ENCODE measurements at places on chromosomes 4 and X.

DNA sequence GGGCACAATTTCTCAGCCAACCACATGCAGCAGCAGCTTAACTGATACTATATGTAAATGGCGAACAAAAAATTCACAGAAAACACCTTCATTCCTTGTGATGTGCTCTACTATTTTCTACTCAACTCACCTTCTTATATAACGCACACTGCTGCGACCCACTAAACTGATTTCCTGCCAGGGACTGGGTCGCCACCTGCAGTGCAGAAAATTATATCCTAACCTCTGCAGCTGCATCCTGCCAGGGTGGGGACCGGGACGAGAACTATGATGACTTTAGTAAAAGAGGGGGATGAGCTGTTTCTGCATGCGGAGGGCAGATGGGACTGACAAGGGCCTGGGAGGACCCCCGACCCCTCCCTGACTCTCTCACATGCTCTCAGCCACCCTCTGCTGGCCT lies 27.4 kb downstream of the ABLIM2 start:
- DNase-seq = no peak

DNA sequence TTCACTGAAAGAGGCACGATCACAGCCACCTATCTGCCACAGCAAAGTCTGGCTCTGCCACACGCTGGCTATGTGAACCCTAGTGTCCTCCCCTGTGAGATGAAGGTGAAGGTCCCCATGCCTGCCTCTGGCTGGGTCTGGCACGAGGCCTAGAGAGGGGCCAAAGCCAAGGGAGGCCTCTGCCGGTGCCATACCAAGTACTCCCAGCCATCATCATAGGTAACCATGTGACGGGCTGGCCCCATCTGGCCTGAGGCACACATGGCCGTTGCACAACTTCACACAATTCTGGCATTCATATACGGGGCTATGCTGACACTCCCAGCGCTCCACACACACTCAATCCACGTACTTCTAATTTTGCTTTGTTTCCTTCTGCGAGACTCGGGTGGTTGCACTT lies 15.3 kb downstream of the NOP14 start:
- DNase-seq = no peak

- DNase-seq = peak; percentile 27
Measured at GRCh38 chrX:138745196-138745595, 33.7 kb upstream of the FGF13 start.

DNA sequence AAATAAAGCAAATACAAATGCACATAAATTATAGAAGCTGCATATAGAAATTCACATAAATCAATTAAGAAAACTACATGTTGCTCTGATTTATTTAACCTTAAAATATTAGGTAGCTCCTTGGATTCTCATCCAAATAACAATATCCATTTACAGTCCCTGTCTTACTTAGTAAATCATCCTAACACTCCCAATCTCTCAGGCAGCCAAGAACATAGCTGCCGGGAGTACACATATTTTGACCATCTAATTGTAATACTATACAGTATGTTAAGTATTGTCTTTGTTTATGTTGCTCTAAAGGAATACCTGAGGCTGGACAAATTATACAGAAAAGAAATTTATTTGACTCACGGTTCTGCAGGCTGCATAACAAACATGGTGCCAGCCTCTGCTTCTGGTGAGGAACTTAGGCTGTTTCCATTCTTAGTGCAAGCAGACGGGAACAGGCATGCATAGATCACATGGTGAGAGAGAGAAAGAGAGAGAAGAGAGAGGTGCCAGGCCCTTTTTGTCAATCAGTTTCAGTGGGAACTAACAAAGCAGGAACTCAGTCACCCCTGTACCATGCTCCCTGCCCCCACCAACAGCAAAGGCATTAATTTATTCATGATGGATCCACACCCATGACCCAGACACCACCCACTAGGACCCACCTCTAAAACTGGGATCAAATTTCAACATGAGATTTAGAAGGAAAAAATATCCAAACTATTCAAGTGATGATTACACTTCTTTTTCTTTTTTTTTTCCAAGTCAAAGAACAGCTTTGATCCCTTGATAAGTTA lies 614.8 kb upstream of the TECRL start:
- DNase-seq = no peak

DNA sequence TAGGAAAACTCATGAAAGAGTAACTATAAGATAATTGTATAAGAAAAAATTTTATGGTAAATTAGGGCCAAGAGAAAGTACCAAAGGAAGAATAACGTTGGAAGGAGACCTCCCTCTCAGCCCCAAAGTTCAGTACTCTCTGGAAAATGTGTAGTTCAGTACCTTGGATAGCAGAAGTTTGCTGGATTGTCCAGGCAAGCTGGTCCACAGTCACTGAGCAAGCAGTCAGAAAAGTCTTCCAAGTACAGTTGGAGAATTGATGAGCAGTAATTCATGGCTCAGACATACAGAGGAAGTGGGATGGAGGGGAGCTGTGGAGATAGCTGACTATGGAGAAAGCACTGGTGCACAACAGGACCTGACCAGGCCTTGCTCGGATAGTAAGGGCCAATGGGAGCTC lies 598.2 kb upstream of the NDST4 start:
- no peak for DNase-seq

- DNase-seq = no peak
Measured at GRCh38 chrX:47129899-47130358, 14.6 kb downstream of the NDUFB11 start.

DNA sequence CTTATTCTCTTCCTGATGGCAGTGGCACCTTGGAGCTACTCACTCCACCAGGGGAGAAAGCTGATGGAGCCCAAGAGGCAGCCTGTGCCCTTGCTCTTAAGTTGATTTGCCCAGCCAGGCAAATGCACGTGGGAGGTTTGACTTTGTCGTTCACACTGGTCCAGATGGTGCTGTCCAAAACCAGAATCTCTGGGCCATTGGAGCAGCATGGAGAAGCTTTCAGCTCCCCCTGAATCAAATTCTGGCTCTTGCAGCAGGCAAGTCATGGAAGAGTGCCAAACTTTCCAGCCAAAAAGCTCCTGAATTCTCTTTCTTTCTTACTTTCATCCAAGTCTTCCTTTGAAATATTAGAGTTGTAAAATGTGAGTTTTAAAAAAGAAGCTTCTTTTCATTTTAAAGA lies 970.4 kb downstream of the RPA4 start:
- no peak for DNase-seq

GRCh38 chr4:71711044-71711984 lies 72.6 kb downstream of the GC start:
- DNase-seq = no peak

DNA sequence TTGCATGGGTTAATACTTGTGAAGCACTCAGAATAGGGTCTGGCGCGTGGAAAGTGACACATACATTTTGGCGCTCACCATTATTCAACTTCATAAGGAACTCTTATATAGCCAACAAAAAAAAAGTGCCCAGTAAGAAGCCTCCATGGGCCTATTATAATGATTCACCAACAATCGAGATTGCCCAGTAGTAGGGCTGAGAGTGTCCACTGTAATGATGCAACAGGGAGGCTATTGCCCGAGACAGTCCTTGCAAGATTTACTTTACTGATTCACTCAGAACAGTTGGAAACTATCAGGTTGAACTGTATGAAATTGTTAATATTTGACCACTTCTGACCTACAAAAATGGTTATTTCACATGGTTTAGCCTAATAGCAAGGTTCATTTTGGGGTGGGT lies 86.0 kb downstream of the PJA1 start:
- no peak for DNase-seq

DNA sequence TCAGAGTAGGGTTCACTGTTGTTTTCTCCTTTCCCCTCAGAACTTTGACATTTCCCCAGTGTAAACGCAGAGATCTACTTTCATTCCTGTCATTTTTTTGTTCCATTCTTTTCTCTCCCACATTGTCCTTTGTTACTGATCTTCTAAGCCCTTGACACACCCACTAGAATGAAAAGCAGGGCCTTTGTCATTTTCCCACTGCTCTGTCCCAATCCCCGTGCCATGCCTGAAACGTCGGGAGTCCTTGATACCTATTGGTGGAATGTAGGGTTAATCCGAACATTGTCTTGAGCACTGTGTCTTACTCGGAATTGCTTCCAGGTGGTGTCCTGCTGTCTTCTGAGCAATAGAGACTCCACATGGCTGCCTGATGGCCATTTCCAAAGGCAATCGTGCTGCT lies 887.1 kb upstream of the FRG1 start:
- no peak for DNase-seq

DNA sequence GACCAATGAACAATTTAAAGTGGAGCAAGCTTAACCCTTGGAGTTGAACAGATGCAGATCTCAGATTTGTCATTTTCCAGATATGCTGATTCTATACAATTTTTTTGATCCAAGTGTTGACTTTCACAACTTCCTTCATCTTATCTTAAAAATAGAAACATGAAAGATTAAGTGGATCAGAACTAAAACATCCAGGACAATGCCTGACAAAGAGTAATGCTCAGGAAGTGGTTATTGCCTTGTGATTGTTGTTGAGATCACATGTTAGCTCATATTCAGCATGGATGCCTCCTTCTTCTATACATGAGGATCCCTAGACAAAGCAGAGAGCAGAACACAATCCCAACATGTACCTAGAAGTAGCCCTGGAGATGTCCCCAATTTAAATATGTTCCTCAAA lies 160.9 kb downstream of the PPARGC1A start:
- no peak for DNase-seq

GRCh38 chr4:110184791-110185155 lies 13.6 kb downstream of the ELOVL6 start:
- no peak for DNase-seq

DNA sequence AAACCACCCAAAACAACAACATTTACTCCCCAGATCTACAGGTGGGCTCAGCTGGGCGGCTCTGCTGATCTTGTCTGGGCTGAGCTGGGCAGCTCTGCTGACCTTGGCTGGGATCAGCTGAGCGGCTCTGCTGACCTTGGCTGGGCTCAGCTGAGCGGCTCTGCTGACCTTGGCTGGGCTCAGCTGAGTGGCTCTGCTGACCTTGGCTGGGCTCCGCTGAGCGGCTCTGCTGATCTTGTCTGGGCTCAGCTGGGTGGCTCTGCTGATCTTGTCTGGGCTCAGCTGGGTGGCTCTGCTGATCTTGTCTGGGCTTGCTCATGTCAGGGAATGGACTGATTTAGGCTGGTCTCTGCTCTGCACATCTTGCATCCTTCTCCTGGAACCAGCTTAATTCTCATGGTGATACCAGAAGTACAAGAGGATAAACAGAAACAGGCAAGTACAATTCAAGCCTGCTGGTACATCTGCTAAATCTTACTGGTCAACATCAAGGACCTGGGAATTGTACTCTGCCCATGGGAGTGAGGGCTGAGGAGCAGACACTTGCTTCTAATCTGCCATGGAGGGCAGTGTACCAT lies 248.5 kb upstream of the PSAPL1 start:
- DNase-seq = no peak

- no peak for DNase-seq
Measured at GRCh38 chr4:184190711-184191110, 27.0 kb downstream of the ENPP6 start.

DNA sequence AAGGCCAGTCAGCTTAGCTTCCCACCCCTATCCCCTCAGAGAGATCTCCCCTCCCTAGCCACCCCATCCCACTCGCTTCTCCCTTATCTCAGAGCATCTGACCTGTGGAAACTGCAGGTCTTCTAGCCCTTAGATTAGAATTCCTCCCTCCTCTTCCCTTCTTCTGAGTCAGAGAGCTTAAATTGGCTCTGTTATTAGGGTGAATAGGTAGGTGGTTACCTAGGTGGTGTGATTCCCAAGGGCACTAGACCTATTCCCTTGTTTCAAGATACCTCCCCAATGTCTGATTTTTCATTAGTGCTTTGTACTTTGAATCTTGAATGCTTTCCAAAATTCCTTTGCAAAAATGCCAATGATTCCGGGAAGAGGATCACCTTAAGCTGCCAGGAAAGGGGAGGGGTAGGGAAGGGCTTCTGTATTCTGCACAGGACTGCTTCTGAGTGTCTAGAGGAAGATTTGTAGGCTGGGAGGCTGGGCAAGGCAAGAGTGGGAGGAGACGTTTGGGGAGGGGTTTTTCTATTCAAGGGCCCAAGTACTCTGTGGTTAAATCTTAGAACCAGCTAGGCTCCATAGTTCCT lies 24.5 kb upstream of the MSN start:
- DNase-seq = no peak

DNA sequence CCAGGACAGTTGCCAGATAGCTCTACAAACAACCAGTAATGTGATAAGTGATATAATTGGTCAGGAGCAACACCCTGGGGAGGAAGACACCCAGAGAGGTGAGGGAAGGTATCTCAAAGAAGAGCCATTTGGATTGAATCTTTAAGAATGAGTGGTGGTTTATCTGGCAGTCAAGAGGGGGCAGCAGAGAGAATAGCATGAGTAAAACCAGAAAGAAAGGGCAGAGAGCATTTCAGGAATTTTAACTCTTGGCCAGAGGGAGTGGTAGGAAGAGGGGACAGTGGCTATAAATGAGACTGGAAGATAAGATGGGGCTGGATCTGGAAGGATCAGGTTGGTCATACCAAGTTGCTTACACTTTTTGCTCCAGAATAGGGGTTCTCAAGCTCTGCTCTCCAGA lies 5.9 kb upstream of the SEPTIN6 start:
- no peak for DNase-seq

GRCh38 chrX:100995469-100995868 lies 26.0 kb downstream of the ARL13A start:
- no peak for DNase-seq

DNA sequence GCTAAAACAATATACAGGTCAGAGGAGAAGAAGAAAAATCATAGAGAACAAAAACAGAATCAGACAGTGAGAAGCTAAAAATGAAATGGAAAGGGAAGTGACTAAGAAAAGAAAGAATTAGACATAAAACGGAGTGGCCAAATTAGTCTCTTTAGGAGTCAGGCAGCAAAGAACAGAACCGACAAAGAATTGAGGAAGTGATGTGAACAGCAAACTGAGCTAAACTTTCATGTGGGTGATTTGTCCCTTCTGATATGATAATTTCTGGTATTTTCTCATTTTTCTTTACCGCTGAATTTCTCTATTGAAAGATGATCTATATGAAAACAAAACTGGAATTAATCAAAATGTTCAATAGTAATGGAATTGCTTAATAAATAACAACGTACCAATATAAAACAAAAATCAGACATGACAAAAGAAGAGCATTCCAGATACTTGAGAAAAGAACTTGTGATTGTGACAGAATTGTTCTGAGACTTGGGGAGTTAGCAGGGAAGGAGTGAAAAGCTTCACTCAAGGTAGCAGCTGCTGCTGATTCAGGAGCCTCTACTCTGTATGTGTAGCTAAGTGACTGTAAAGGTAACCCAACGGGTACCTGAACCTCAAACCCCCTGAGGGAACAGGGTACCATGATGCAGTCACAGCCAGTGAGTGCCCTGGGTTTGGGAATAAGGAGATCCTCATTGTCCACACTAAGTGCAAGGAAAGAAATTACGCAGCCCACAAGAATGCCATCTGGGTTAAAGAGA lies 8.8 kb downstream of the TAPT1 start:
- DNase-seq = no peak

Measured in glomerular endothelial cell (primary cell).